T-helper 1 cell (primary cell): ENCODE measurements at places on chromosomes 7 and 10.

GRCh38 chr7:135763261-135763660, 14.6 kb upstream of the FAM180A start:
- no peak for DNase-seq

GRCh38 chr7:87483131-87483530, 7.7 kb upstream of the ABCB4 start:
- DNase-seq, result no peak

DNA sequence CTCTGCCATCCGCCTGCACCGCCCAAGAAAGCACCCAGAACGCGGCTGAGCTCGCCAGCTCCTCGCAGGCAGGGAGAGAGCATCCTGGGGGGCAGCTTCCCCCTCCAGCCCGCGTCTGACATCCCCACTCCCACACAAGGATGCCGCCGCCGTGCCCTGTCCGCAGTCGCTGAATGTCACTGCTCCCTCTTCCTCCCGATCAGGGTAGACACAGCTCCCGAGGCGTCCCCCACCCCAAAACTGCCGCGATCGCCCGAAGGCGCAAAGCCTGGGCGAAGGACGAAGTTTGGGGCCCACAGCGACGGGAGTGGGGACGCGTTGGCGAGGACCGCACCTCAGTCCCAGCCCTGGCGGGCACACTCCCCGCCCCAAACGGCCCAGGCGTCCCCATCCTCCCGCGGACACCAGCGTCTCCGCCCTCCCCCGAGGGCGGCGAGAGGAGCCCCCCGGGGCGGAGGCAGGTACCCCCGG, 1.5 kb upstream of the KAT6B start:
- DNase-seq, result peak; percentile 22

DNA sequence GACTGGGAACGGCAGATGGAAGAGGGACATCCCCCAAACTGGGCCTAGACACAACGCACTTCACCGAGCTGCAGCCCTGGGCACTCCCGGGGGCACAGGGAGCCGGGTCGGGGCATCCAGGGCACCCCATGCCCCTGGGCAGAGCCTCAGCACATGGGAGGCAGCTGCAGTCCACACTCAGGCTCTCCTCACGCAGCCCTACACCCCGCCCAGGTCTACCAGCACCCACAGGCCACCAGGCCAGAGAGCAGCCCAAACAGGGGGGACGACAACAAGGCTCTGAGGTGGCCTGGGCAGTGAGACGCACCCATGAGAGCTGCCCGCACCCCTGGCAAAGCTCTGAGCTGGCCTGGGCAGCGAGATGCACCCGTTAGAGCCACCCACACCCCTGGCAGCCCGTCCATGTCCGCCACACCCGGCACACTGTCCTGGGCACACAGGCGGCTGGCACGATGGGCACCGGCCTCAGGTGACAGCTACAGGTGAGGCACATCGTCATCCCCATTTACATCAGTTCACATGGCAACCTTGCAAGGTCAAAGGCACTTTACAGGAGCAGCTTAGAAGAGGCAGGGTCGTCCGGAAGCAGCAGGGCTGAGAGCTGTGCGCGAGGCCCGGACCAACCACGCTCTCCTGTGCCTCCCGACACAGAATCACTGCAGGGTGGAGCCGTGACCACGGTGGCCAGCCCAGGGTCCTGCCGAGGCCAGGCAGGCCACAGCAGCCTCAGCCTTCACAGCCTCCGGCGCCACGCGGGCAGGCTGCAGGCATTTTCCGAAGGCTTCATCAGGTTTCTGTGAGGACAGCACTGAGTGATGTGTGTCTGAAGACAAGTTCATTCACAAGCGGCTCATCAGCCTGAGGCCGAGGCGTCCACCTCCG, 228.6 kb downstream of the MAD1L1 start:
- peak; percentile 4 for DNase-seq

GRCh38 chr10:89942217-89942616, 240.8 kb downstream of the KIF20B start:
- DNase-seq, result no peak

GRCh38 chr10:78925800-78926319, 142.9 kb upstream of the ZMIZ1 start:
- no peak for DNase-seq

- no peak for DNase-seq
Observed at GRCh38 chr7:123769371-123769770, 20.6 kb upstream of the WASL start.

- peak; percentile 9 for DNase-seq
Observed at GRCh38 chr10:113454341-113455061, 98.4 kb upstream of the HABP2 start.

DNA sequence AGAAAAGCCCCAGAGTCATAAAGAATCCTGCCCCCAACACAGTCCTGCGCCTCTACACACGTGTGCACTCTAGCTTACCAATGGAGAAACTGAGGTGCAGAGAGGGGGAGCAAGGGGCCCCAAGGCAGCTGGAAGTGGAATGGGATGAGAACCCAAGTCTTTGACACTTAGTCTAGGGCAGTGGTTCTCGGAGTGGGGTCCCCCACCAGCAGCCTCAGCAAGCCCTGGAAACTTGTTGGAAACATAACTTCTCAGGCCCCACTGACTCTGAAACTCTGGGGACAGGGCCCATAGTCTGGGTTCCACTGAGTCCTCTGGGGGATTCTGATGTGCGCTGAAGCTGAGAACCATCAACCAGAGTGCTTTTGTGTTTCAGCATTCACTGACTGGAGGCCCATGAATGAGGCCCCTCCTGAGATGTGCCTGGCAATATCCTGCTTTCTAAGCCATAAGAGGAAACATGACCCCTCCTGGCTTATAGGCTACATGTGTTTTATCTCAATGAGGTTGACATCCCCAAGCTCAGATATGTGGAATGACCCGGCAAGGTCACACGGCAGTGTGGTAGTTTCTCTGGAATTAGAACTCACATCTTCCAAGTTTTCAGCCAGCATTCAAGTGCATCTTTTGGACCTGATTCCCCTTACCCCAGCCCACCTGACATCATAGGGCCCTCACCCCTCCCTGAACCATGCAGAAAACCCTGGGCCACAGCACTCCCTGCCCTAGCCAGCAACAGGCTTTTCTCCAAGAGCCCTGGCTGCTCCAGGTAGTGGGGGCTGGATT, 147.3 kb upstream of the PCBD1 start:
- no peak for DNase-seq

- DNase-seq, result no peak
Observed at GRCh38 chr7:90661290-90662151, 65.4 kb downstream of the CDK14 start.

DNA sequence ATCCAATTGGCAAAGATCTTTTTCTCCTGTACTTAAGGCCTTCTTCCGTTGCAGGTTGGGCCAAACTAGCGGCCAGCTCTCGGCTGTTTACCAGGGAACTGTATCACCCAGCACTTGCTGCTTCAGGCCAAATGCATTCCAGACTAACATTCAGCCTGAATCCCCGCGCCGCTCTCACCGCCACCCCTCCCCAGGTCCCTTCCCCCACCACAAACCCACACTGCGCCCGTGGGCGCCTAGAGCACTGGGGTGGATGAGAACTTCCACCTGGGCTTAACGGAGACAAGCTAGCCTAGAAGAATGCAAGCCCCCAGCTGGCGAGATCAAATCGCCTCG, 676 bp downstream of the TCAF1 start:
- DNase-seq, result no peak

- DNase-seq, result no peak
Observed at GRCh38 chr10:79382491-79382941, 35.2 kb downstream of the PPIF start.

DNA sequence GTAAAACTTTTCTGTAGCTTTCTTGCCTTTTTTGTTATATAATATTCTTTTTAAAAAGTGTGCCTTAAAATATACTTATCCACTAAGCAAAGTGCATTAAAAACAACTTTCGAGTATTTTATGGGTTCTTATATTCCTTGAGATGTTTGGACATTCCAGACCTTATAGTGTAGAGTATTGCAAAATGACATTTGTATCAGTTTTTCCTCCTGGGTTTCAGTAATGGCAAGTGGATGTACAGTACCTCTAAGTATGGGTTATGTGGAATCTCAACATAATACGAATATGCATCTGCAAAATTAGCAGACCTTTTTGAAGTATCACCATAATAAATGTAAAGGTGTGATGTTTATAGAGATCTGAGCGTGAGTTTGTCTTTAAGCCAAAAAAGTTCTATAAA, 2.7 kb downstream of the CDK13 start:
- DNase-seq, result no peak

DNA sequence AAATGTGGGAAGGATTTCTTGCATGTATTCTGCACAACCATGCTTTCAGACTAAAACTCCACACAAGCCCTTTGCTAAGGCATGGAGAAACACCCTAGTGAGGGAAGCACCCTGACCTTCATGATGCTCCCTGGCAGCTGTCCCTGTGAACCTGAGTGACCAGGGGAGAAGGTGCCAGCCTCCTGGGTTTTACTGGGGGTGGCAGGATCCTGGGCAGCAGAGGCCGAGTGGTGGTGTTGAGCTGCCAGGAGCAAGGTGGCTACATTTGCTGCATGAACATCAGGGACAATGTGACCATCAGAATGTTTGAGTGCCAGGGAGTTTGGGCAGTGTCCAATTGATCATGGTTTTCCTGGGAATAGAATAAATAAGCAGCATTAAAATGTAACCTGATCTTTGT, 437.9 kb downstream of the TCERG1L start:
- DNase-seq, result no peak

GRCh38 chr10:34789966-34790506, 25.1 kb downstream of the PARD3 start:
- no peak for DNase-seq

DNA sequence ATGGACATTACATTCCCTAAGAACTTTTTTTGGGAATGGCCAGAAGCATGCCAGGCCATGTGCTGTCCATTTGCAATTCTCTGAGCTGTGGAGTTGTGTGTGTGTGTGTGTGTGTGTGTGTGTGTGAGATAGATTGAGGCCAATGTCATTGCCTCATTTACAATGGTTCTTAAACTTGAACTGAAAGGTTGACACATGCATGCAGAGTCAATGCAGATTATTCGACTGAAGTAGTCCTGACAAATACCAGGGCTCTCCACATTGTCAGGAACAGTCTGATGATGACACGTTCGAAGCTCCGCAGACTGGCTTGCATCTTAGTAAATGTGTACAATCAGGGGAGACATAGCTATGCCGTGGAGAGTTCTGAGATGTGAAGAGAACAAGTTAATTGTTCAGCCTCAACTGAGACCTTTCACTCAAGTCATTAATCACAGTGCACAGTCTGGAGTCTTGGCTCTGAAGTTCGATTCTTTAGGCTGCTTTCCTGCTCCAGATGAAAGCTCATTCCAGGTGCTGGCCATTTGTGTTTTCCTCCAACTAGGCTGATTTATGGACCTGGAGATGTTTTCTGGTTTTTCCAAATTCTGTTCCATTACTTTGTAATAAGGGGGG, 921.9 kb downstream of the LRMDA start:
- DNase-seq, result no peak

GRCh38 chr7:2824678-2825461, 19.2 kb downstream of the GNA12 start:
- no peak for DNase-seq

GRCh38 chr7:55069271-55069792, 50.5 kb downstream of the EGFR start:
- no peak for DNase-seq

DNA sequence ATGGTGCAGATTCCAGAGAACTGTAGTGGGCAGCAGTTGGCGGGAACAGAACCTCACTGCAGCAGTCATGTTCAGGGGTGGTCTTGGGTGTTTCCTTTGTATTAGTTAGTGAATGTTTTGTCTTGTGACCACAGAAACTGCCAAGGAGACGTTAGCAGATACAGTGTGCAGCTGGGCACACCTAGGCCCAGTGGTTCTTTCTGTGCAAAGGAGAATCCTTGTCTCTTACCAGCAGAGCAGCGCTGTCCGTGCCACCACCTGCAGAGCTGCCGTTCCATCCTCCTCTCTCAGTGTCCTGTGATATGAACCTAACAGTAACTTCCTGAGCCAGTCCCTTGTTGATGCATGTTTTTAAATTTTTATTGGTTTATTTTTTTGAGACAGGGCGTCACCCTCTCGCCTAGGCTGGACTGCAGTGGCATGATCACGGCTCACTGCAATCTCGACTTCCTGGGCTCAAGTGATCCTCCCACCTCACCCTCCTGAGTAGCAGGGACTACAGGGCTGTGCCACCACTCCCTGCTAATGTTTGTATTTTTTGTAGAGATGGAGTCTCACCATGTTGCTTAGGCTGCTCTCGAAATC, 60.6 kb downstream of the WDR37 start:
- no peak for DNase-seq

GRCh38 chr7:6272481-6273323, at the start of gene CYTH3:
CYTH3 (minus strand) TSS chr7:6272624; CDS start chr7:6272507, 117 bp downstream.
- peak; percentile 68 for DNase-seq

- DNase-seq, result no peak
Observed at GRCh38 chr7:77242068-77242467, 42.4 kb upstream of the FGL2 start.

GRCh38 chr10:94963901-94964300, 25.4 kb downstream of the CYP2C9 start:
- DNase-seq, result no peak

GRCh38 chr10:129163531-129163930, 303.5 kb upstream of the MGMT start:
- no peak for DNase-seq

- DNase-seq, result no peak
Observed at GRCh38 chr7:101420436-101420835, 57.8 kb downstream of the COL26A1 start.

GRCh38 chr7:30323006-30323355, 38.6 kb downstream of the ZNRF2 start:
- DNase-seq, result peak; percentile 58

DNA sequence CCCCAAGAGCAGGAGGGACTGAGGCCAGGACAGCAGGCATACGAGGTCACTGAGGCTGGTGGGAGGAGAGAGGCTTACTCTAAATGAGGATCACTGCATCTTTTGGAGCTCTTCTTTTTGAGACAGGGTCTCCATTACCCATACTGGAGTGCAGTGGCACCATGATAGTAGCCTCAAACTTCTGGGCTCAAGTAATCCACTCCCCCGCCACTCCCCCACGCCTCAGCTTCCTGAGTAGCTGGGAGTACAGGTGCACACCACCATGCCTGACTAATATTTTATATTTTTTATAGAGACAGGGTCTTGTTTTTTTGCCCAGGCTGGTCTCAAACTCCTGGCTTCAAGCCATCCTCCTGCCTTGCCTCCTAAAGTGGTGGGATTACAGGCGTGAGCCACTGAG, 25.8 kb downstream of the OGDH start:
- no peak for DNase-seq

DNA sequence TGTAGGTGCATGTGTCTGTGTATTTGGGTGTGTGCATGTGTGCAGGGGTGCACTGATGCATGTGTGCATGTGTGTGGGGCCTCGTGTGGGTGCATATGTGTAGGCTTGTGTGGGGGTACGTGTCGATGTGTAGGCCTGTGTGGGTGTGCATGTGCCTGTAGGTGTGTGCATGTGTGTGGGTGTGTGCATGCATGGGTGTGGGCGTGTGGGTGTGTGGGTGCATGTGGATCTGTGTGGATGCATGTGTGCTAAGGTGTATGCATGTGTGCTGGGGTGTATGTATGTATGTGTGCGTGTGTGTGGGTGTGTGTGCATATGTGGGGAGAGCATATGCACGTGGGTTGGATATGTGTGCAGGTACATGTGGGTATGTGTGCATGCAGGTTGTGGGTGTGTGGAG, 73.2 kb downstream of the NKX6-2 start:
- DNase-seq, result no peak

- no peak for DNase-seq
Observed at GRCh38 chr7:6533893-6534495, 17.3 kb downstream of the GRID2IP start.

GRCh38 chr10:62885684-62886461, 69.7 kb upstream of the EGR2 start:
- no peak for DNase-seq
